Stimulated activated CD4-positive, alpha-beta T cell treated with anti-CD3 and anti-CD28 coated beads, Interleukin-15, amount 100 ng/mL, for 1 hour (primary cell): ENCODE measurements at places on chromosomes 6 and 20.

DNA sequence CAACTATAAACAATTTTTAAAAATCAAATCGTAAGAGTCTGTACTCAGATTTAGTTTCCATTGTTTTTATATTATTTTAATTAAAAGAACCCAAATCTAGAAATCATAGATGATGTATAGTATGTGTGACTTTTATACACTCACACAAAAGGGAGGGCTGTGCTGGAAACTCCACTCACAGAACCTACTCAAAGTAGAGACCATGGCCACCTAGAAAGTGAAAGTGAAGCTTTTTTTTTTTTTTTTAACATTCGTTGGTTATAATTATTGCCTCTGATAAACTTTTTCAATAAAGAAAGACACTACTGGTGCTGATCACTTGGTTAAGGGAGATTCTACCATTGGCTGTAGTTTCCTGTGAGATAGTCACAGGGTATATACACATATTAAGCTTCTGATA lies 37.9 kb upstream of the PRL start:
- DNase-seq = no peak

DNA sequence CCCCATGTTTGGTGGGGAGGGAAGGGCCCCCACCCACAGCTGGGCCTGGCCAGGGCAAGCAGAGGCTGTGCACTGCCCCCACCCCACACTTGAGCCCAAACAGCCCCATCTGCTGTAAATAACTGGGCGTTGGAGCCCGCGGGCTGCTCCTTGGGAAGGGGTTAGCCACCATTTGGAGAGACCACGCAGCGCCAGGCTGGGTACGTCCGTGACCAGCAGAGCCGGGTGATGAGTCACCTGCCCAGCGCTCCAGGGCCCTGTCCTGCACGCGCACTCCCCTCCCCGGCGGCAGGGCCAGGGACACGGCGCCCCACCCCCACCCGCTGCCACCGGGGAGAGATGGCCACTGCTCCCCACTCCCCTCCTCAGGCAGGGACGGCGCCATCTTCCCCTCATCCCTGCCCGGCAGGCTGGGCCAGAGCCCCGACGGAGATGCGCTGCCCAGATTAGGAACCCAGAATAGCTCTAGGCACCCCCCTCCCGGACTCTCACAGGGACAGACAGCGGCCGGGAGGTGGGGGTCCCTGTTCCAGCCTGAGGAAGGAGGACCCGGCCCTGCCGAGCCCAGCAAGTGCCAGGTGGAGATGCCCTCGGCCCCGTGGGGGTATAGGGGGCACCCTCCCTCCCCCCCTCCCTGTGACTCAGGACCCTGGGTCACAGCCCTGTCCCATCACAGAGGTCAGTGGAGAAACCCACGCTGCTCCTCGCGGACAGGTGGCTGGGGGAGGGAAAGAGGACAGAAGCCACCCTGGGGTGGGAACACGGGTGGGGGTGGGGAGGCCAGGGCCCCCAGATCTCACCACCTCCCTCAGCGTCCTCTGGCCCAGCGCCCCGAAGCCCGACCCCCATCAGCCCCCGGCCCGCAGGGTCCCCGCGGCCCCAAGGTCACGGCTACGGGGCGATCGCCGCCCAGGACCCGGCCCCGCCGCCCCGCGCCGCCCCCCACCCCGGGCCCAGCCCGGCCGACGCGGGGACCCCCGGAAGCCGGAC lies 642 bp downstream of the EEF1A2 start:
- DNase-seq = no peak

GRCh38 chr6:146878168-146878951 lies 279.6 kb downstream of the ADGB start:
- no peak for DNase-seq

- no peak for DNase-seq
Measured at GRCh38 chr6:23561732-23562131, 564.3 kb upstream of the NRSN1 start.

GRCh38 chr20:53070706-53071392 lies 98.7 kb downstream of the TSHZ2 start:
- DNase-seq = no peak

DNA sequence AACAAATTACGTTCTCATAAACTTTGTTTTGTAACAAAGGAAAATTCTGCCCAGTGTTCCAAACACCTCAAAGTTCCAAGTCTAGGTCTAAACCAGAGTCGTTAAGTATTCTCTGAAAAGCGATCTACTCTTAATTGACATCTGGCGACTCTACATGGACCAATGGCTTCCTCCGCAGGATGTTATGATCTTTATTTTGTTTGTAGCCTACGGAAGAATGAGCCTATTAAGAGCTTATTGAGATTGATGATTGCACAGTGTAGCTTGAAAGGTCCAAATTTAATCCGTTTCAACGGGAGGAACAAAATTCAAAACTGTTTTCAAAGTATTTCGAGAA lies 61.1 kb downstream of the FAM217A start:
- no peak for DNase-seq

GRCh38 chr6:116444575-116444974 lies 16.6 kb upstream of the CALHM6 start:
- no peak for DNase-seq
